ENCODE measurements at places on chromosomes 5 and 9. TPM values are rescaled to one million over a fixed set of nuclear protein-coding genes. Genes with fewer than 3 reads are reported as not detected.

DNA sequence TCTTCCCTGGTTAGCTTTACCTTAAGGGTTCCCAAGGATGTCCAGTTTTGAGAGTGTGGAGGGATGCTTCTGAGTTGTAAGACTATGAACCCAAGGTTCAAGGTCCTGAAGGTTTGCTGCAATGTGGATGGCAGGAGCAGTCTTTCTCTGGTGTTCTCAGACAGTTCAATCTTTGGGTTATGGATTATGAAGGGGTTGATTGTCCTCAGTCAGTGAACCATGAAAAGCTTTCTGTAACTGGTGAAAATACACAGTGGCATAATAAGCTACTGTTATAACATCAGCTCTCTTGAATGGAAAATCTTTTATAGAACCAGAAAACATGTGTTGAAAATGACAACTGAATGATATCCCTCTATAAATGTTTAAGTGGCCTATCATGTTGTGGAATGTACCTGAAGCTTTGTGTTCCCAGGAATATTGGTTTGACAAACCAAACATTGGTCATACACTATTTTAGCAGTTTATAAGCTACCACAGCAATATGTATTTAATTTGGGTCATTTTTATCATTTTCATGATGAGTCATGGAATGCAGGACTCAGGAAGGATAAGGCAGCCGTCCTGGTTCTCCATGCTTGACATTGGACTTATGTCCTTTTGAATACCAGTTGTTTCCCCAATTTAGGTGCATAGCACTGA lies 1041.8 kb upstream of the ARRDC3 start:
- no peak for DNase-seq

- DNase-seq, result no peak
These were observed 81.4 kb upstream of the ANKRD55 start for GRCh38 chr5:56314529-56314928.

GRCh38 chr5:150297236-150297890 lies 5.3 kb downstream of the ARSI start:
- DNase-seq, result no peak

GRCh38 chr9:37978983-37979382 lies 75.1 kb upstream of the SLC25A51 start:
- no peak for DNase-seq

Gene ROR2
- 0.14 TPM for total RNA-seq

Gene SLC34A3
- not detected for total RNA-seq

Gene DNAJB5
- total RNA-seq, result 3.3 TPM

Measured in activated naive CD8-positive, alpha-beta T cell treated with anti-CD3 and anti-CD28 coated beads, Interleukin-2, amount 10 ng/mL, durations not matched to agents 7 days and 5 days (primary cell).